ENCODE measurements at places on chromosomes 4 and X. TPM values are rescaled to one million over a fixed set of nuclear protein-coding genes. Genes with fewer than 3 reads are reported as not detected.

Gene FGG
- total RNA-seq: not detected

Gene ANK2
- 6.6 TPM for total RNA-seq

Gene CT45A10
- not detected for total RNA-seq

Gene JAKMIP1
- 33.7 TPM for total RNA-seq

Gene DIAPH2
- total RNA-seq: 10.6 TPM

Gene WAS
- 81.4 TPM for total RNA-seq

DNA sequence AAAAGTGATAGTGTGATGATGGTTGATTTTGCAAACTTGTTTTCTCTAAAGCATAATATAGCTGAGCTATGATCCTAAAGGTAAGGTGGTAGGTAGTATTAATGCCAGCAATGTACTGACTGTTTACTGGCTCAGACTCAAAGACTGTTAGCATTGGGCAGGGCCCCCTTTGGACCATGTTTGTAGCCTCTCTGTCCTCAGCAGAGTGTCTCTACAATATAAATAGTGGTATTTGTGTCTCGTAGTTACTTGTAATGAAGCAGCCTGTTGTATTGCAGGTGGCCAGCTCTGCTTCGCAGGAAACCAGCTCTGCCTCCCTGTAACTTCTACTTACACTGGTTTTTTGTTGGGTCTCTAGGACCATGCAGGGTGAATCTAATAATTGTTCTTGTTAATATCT is 70.5 kb downstream of the ARHGAP10 start:
- DNase-seq: no peak

DNA sequence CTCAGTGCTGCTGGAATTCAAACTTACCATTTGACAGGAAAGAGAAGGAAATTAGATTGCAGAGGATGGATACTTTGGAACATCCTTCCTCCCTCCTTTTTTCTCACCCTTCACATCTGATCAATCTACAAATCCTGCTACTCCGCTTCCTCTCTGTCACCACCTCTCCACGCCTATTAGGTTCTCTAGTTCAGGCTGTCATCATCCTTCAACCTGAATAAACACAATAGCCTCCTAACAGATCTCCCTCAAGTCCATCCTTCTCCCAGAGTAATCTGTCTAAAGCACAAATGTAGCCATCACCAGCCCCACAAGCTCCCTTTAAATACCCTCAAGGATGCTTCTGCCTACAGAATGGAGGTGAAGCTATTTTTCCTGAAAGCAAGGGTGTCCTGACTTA is 20.0 kb upstream of the SLAIN2 start:
- no peak for DNase-seq

- DNase-seq: peak; percentile 42
Observed at GRCh38 chr4:81052119-81053068, 21.9 kb downstream of the BMP3 start.

DNA sequence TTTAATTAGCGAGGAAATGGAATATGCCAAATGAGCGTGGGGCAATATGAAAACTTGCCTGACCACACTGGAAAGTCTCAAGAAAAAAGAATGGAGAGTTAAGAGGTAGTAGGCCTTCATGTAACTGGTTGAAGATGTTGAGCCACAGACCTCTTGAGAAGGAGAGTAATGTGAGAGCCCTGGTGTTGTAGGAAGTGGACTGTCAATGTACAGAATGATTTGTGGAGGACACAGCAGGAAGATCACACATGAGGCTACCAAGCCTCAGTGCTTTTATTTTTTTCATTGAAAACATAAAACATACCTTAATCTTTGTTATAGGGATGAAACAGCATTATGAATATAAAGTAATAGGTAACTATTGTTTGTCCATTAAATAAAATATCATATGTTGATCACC is 331.6 kb downstream of the UNC5C start:
- no peak for DNase-seq

GRCh38 chr4:124839786-124840390 is 127.4 kb upstream of the ANKRD50 start:
- DNase-seq: no peak

- no peak for DNase-seq
Observed at GRCh38 chrX:31166832-31167231, 95.0 kb upstream of the FTHL17 start.

Data from activated T-cell treated with anti-CD3 and anti-CD28 coated beads, Interleukin-2, amount 50 U/mL, for 72 hours (primary cell).